ENCODE measurements at places on chromosomes 12 and 14. TPM values are rescaled to one million over a fixed set of nuclear protein-coding genes. Genes with fewer than 3 reads are reported as not detected.
A peak's percentile ranks its signal among the peaks of the same experiment; 100 is the strongest.

- no peak for DNase-seq
Measured at GRCh38 chr12:28770322-28770721, 378.8 kb upstream of the FAR2 start.

The CLEC6A gene
- total RNA-seq: not detected

The LMNTD1 gene
- not detected for total RNA-seq

DNA sequence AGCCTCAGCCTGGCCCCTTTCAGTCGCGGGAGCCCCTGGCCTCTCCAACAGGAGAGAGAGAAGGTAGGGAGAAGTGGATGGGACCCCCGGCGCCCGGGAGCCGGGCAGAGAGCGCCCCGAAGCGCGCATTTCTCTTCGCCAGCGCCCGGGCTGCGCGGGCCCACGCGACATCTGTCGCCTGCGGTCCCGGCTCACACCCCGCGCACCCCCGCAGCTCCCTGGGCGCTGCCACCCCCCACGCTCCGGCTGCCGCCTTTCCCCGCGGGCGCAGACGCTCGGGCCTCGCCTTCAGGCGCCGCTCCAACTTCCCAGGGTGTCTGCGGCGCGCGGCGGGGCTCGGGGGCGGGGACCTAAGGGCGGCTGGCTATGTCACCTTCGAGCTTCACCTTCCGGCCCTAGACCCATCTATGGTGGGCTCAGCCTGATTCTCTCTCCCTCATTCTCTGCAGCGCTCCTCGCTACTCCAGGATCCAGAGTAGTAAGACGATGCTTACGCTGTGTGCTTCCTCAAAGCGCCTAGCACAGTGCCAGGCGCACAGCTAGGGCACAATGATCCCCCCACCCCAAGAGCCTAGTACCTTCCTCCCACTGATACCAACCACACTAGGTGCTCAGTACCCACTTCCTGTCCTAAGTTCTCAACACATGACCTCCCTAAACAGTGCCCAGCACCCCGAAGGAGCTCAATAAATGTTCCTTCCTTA lies 1.6 kb downstream of the HRK start:
- DNase-seq: no peak

The PTPN21 gene
- 27.7 TPM for total RNA-seq

- DNase-seq: no peak
Measured at GRCh38 chr12:116384691-116385485, 107.4 kb upstream of the MED13L start.

The GATC gene
- 27.7 TPM for total RNA-seq

The SLC2A3 gene
- total RNA-seq: 238 TPM

The CLEC9A gene
- total RNA-seq: not detected

The SERPINA12 gene
- total RNA-seq: not detected

The NPFF gene
- not detected for total RNA-seq

GRCh38 chr12:30019366-30020140 lies 235.8 kb upstream of the TMTC1 start:
- DNase-seq: no peak

DNA sequence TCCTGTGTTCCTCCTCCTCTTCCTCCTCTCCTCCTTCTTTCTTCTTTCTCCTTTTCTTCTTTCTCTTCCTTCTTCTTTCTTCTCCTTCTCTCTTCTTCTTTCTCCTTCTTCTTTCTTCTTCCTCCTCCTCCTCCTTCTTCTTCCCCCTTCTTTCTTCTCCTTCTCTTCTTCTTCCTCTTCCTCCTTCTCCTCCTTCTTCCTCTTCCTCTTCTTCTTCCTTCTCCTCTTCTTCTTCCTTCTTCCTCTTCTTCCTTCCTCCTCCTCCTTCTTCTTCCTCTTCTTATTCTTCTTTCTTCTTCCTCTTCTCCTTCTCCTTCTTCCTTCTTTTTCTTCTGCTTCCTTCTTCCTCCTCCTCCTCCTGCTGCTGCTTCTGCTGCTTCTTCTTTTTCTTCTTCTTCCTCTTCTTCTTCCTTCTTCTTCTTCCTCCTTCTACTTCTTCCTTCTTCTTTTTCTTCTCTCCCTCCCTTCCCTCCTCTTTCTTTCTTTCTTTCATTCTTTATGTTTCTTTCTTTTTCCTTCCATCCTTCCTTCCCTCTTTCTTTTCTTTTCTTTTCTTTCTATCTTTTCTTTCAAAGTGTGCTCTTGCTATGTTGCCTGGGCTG lies 19.0 kb downstream of the C12orf71 start:
- no peak for DNase-seq

GRCh38 chr14:104342435-104343293 lies 204.3 kb downstream of the KIF26A start:
- peak; percentile 85 for DNase-seq

The C12orf50 gene
- 0.13 TPM for total RNA-seq

- peak; percentile 84 for DNase-seq
Measured at GRCh38 chr14:35335388-35336092, 43.4 kb downstream of the PSMA6 start.

GRCh38 chr12:111202237-111202915 lies 166.5 kb downstream of the PHETA1 start:
- DNase-seq: no peak

The KRT6C gene
- total RNA-seq: not detected

DNA sequence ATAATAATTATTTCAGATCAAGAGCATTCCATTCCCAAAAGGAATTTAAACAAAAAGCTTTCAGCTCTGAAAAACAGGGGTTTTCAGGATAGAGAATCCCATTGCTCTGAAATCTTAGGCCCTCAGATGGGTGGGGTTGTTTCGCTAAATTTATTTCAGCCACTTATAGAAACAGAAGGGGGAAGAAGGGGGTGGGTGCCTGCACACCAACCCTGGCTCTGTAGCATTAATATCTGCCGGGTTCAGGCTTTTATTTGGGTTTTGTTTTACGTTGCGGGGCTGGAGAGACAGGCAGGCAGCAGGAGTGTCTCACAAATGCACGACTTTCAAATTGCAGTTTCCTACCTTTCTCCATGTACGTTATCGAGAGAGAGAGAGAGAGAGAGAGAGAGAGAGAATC lies 12.5 kb upstream of the ZFP36L1 start:
- no peak for DNase-seq

The RPL36AL gene
- 138 TPM for total RNA-seq

- DNase-seq: no peak
Measured at GRCh38 chr12:26247873-26248272, 52.5 kb downstream of the SSPN start.

- DNase-seq: peak; percentile 89
Measured at GRCh38 chr14:104393199-104393897, 186.2 kb upstream of the C14orf180 start.

The LRRC10 gene
- not detected for total RNA-seq

The EIF2B2 gene
- total RNA-seq: 33.2 TPM

- no peak for DNase-seq
Measured at GRCh38 chr14:97724265-97724731, 927.1 kb downstream of the VRK1 start.

GRCh38 chr12:113867258-113867657 lies 98.9 kb downstream of the RBM19 start:
- DNase-seq: no peak

The FSCB gene
- not detected for total RNA-seq

GRCh38 chr12:124678421-124678893 lies 111.0 kb upstream of the NCOR2 start:
- no peak for DNase-seq

DNA sequence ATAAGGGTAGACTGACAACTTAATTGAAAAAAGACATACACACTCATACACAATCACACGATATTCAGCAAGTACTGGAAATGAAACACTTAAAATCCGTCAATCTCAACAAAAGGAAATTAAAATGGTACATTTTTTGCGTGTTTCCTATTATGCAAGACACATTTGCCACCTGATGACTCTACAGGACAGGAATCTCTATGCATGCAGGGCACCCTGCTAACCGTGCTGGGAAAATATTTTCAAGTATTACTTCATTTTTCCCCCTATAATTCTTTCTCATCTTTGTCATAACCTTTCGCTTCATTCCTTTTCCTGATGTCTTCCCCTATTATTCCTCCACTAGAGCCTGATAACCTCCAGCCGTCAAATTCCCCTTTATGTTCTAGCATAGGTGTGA lies 150.2 kb downstream of the TMEM132D start:
- no peak for DNase-seq

The VRTN gene
- not detected for total RNA-seq

DNA sequence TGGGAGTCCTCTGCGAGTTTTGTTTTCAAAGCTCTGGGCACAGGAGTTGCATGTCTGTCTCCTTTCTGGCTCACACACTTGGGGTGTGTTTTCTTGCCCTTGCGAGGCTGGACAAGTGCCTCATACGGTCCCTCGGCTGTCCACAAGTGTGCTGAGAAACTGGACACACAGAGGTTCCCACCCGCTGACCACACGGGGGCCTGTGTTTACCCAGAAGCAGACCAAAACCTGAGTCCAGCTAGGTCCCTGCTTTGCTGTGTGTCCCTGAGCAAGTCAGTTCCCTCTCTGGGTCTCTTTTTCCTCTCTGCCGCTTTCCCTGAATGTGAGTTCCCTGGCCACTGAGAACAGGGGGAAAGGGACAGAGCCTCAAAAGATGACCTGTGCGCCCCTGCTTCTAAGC lies 678 bp upstream of the OAS2 start:
- no peak for DNase-seq

DNA sequence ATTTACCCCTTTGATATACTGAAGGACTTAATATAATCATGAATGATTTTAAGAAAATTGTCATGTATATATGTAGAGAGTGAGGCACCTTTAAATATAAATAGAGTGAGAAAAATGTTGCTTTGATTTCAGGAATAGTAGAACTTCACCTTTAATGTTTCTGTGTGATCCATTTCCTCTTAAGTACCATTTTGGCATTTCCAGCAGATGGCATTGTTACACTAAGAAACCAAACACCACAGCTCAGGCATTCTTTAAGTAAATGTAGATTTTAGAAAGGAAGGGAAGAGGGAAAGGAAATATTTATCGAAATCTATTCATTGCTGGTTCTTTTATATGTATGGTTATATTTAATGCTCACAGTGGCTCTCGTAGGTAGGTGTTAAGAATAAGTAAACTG lies 556.7 kb upstream of the FBXO33 start:
- DNase-seq: no peak

- no peak for DNase-seq
Measured at GRCh38 chr12:75953312-75953906, 78.2 kb downstream of the PHLDA1 start.

The KRT78 gene
- total RNA-seq: not detected

- no peak for DNase-seq
Measured at GRCh38 chr14:96585672-96586013, 83.5 kb downstream of the PAPOLA start.

DNA sequence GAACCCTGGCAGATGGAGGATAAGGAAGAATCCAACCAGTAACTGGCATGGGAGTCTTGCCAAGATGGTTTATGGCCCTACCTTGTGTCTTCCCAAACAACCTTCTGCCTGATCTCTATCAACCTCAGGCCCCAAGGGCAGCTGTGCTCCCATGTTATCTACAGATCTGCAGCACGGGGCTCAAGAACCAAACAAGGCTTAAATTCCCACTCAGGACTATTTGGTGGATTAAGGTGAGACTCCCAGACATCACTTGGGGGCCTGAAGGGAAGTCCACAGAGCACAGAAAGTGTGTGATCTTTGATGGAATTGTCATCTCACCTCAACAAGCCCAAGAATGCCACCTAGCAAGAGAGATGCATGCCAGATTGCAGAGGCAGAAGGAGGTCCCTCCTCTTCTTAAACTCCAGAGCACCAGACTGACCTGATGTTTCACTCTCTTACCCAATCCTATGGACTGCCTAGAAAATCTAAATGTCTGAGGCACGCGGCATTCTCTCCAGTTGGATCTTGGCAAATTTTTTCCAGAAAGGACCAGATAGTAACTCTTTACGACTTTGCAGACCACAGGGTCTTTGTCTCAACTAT lies 759.5 kb upstream of the TBX3 start:
- DNase-seq: no peak
